Activated T-helper 2 cell treated with anti-CD3 and anti-CD28 coated beads, Interferon-gamma antibody, Interleukin-2, Interleukin-4, amounts not matched to agents 10 μg/mL and 5 μg/mL and 100 μg/mL, durations not matched to agents 14 hours and 24 hours and 36 hours (primary cell): ENCODE measurements at places on chromosomes 16 and 17.

GRCh38 chr17:81428948-81429774, 33.9 kb downstream of the BAHCC1 start:
- no peak overlapping the region for H3K27ac ChIP-seq
- DNase-seq, result no peak
- no peaks in the 10 kb centered on the region for H3K4me1 ChIP-seq

DNA sequence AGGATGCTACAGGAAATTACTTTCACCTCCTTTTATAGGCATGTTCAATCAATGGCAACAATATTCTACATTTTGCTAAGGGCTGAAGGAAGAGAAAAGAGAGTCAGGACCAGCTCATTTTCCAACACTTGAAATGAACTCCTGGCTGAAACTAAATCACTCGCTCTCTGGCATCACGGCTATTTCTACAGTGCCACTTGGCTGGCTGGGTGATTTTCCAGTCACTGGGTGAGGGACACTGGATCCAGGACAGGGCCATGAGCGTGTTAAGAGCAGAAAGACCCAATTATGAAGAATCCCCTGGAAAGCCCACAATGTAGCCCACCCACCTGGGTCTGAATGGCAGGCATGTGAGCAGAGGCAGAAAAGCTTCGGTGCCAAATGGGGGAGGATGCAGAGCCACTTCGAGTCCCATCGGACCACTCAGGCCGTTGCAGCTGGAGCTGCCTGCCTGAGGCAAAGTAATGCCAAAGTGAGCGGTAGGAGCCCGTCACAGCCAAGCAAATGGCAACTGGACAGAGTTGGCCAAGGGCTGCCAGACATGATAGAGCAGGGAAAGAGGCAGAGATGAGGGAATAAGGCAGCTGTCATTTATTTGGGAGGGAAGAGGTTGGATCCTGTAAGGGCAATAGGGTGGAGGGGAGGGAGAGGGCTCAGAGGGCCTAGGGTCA, 246.2 kb downstream of the STX8 start:
- H3K27ac ChIP-seq, result no peak overlapping the region
- no peak overlapping the region for H3K4me3 ChIP-seq
- no peak for DNase-seq
- H3K27me3 ChIP-seq, result no peaks in the 10 kb centered on the region
- no peaks in the 10 kb centered on the region for H3K4me1 ChIP-seq

- no peaks in the 10 kb centered on the region for H3K27me3 ChIP-seq
- no peaks in the 10 kb centered on the region for H3K4me1 ChIP-seq
- peaks cover 79% of the 10 kb centered on the region for H3K36me3 ChIP-seq
- DNase-seq, result no peak
Observed at GRCh38 chr16:11759997-11760396, 17.3 kb upstream of the TXNDC11 start.

- H3K4me1 ChIP-seq, result peaks cover 76% of the 10 kb centered on the region
- peak overlapping the region; percentile 68 for H3K27ac ChIP-seq
- H3K36me3 ChIP-seq, result peaks cover 96% of the 10 kb centered on the region
- H3K27me3 ChIP-seq, result no peaks in the 10 kb centered on the region
- no peak overlapping the region for H3K4me3 ChIP-seq
Observed at GRCh38 chr17:40556198-40556661, 9.0 kb downstream of the CCR7 start.

DNA sequence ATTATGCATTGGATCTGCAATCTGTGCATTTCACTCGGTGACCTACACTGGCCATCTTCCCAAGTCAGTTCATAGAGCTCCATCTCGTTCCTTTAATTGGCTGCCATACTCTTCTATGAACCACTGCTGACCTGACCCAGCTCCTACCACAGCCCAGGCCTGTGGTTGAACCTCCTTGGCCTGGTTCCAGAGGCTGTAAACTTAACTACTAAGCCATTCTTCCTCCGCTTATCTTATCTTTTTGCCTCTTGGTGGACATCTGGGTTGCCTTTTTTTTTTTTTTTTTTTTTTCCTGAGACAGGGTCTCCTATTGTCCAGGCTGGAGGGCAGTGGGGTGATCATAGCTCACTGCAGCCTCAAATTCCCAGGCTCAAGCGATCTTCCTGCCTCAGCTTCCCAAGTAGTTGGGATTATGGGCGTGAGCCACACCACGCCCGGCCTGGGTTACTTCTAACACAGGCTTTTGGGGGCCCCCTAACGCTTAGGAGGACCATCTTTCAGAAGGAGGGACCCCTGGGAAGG, 18.3 kb downstream of the COQ7 start:
- H3K27me3 ChIP-seq, result peaks cover 12% of the 10 kb centered on the region
- H3K4me3 ChIP-seq, result no peak overlapping the region
- no peak for DNase-seq
- no peak overlapping the region for H3K27ac ChIP-seq

DNA sequence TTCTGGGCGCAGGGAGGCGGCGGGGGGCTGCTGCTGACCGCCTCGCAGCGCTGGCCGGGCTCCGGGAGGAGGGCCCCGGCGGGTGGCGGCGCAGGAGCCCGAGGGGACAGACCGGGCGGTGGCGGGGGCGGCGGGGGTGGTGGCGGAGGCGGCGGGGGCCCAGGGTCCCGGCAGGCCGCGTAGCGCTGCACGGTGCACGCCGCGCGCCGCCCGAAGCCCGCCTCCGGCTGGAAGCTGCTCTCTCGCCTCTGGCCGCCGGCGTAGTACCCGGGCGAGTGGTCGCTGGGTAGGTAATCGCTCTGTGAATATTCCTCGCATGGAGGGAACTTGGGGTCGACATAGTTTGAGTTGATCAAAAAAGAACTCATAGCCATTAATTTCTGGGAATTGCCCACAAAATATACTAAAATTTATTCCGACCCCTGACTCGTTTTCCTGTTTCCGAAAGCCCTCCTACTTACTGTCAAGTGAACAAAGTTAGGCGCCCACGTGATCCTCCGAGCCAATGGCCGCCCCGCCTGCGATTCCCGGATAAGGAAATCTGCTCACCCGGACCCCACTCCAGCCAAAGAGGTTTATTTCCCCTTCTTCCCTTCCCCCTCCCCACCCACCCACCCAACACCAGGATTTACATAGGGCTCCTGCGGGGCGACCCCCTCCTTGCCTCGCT, at the start of gene HOXB4:
TSS of gene HOXB4 (minus strand) at position 405 of the 670 bp plus-strand sequence. CDS start at position 374, 31 bp downstream.
- peak within 1 kb of the TSS; percentile 75 for H3K27ac ChIP-seq
- peak; percentile 70 for DNase-seq
- peak within 1 kb of the TSS; percentile 85 for H3K4me3 ChIP-seq
- H3K4me1 ChIP-seq, result peaks cover 43% of the 10 kb centered on the region
- H3K36me3 ChIP-seq, result peaks cover 2% of the 10 kb centered on the region
- H3K27me3 ChIP-seq, result peaks cover 42% of the 10 kb centered on the region

DNA sequence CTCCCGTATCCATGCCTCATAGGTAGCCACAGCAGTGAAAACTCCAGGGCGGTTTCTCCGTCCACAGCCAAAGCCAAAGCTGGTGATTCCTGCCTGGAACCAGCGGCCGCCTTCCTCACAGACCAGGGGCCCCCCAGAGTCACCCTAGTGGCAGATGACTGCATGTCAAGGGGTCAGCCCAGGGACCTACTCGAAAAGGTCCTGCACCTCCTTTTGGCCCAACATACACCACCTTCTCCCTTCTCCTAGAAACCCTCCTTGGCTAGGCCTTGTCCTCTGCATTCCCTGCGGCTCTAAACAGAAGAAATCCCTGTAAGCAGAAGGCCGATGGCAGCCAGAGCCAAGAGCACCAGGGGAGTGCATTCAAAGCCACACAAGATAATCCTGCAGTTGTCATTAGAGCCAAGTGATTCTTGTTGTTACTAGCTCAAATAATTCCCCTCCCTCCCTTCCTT, 6.1 kb downstream of the PRSS36 start:
- peaks cover 7% of the 10 kb centered on the region for H3K4me1 ChIP-seq
- no peak for DNase-seq
- peak overlapping the region; percentile 76 for H3K27ac ChIP-seq
- H3K4me3 ChIP-seq, result peak overlapping the region; percentile 69

GRCh38 chr16:68644715-68645493, at the start of gene CDH3:
CDH3 (plus strand) TSS chr16:68645310; CDS start chr16:68645380, 70 bp downstream.
- H3K36me3 ChIP-seq, result no peaks in the 10 kb centered on the region
- no peak for DNase-seq
- H3K4me3 ChIP-seq, result no peak within 1 kb of the TSS
- H3K27ac ChIP-seq, result no peak within 1 kb of the TSS
- H3K27me3 ChIP-seq, result peaks cover 60% of the 10 kb centered on the region

DNA sequence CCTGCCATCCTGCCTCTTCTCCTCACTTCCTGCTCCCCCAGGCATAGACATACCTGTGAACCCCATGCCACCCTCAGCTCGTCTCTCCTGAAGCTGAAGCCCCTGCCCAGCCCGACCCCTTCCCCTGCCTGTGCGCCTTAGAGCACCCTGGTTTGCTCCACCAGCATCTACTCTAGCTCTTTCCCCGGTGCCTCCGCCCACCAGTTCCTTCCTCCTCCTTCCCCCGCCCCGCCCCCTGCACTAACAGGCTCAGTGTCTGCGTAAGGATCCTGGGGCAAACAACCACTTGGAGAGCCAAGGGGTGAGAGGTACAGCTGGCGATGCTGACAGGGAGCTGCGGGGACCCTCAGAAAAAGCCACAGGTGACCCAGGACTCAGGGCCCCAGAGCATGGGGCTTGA, 1.9 kb downstream of the GPR142 start:
- no peak overlapping the region for H3K27ac ChIP-seq
- DNase-seq, result peak; percentile 38
- peaks cover 3% of the 10 kb centered on the region for H3K27me3 ChIP-seq

- H3K27ac ChIP-seq, result peak overlapping the region; percentile 97
- H3K4me1 ChIP-seq, result peaks cover 27% of the 10 kb centered on the region
- H3K36me3 ChIP-seq, result peaks cover 15% of the 10 kb centered on the region
Observed at GRCh38 chr17:35807371-35808144, 1.7 kb upstream of the TAF15 start.

DNA sequence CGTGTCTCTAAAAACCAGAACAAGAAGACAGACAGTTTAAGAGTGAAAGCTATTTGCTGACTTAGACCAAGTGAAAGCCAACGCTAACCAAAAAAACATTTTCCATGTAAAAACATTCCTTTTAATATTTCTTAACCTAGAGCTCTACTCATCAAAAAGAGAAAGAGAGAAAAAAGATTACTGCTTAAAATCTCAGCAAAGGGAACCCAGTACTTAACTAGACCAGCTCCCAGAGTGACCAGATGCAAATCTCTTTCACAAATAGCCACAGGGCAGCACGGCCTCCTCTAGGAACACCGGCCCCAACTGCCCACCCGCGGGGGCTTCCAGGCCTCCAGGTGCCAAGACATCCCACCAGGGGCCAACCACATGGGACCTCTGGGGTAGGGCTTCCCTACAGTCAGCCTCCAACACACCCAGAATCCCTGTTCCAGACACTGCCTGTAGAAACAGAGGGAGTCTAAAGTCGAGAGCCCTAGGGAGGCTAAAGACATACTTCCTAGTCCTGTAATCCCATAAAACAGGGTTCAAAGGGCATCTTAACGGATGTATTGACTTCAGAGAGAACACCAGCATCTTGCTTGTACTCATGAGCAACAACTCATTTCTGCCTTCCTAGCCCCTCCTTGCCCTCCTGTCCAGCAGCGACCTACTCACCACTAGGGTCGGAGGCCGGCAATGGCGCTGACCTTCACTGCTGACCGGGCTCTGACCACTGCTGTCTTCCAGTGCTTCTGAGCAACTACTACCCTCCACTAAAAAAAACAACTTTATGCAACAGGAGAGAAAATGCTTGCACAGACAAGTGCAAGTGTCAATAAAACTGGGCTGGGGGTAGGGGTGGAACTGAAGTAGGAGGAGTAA, 21.3 kb downstream of the ZCCHC14 start:
- no peak for DNase-seq
- no peak overlapping the region for H3K27ac ChIP-seq
- H3K27me3 ChIP-seq, result no peaks in the 10 kb centered on the region
- no peaks in the 10 kb centered on the region for H3K36me3 ChIP-seq
- peaks cover 1% of the 10 kb centered on the region for H3K4me1 ChIP-seq

DNA sequence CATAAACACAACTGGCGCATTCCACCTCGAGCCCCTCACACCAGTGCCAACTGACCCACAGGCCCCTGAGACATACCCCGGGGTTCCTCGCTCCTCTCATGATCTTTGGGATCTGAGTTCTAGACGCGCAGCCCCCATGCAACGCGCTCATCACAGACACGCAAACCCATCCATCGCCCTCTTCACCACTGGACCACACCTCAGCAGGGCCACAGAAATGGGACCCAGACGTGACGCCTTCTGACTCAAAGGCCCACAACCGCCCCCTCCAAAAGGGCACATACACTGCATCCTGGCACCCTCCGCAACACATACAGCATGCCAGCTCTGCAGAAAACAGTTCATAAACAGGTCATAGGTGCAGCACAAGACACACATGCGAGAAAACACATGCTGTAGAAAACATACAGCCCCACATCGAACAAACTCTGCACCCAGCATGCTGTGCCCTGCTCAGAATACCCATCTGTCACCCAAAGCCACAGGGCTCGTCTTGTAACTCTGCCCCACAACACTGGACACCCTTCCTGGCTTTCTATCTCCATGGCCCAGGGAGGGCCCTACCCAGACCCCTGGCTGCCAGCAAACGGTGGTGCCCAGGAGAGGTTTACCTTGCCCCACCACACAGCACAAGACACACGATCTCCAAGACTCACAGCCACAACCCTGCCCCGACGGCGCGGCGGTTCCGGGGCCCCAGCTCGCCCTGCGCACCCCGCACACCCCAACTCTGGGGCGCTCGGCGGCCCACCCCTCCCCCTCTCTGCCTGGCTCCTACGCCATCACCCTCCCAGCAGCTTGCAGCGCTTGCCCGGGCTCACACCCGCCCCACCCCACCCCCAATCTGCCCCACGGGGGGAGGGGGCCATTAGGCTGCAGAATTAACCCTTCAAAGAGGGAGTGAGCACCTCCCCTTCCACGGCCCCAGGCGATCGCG, 887 bp downstream of the ZBTB4 start:
- H3K36me3 ChIP-seq, result peaks cover 4% of the 10 kb centered on the region
- DNase-seq, result peak; percentile 44
- H3K4me3 ChIP-seq, result peak overlapping the region; percentile 92
- peaks cover 45% of the 10 kb centered on the region for H3K4me1 ChIP-seq
- H3K27ac ChIP-seq, result peak overlapping the region; percentile 56

- H3K27me3 ChIP-seq, result no peaks in the 10 kb centered on the region
- H3K4me1 ChIP-seq, result peaks cover 46% of the 10 kb centered on the region
- peaks cover 34% of the 10 kb centered on the region for H3K36me3 ChIP-seq
- peak overlapping the region; percentile 65 for H3K27ac ChIP-seq
- no peak for DNase-seq
Observed at GRCh38 chr17:66540131-66540781, 237.8 kb downstream of the PRKCA start.

DNA sequence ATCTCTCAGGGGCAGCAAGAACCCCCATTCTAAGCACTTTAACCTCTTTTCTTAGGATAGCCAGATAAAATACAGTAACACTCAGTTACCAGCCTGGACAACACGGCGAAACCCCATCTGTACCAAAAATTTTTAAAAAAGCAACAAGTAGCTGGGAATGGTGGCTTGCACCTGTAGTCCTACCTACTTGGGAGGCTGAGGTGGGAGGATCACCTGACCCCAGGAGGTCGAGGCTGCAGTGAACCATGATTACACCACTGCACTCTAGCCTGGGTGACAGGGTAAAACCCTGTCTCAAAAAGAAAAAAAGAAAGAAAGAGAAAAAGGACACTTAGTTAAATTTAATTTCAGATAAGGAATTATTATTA, 28.6 kb upstream of the UBE2G1 start:
- no peak overlapping the region for H3K27ac ChIP-seq
- DNase-seq, result no peak
- no peaks in the 10 kb centered on the region for H3K27me3 ChIP-seq
- H3K36me3 ChIP-seq, result no peaks in the 10 kb centered on the region
